ENCODE measurements at places on chromosomes 5 and 9. TPM values are rescaled to one million over a fixed set of nuclear protein-coding genes. Genes with fewer than 3 reads are reported as not detected.

SOX30 gene
- 0.41 TPM for total RNA-seq

ENG gene
- 3.7 TPM for total RNA-seq

TAF1L gene
- 0.02 TPM for total RNA-seq

SLC36A2 gene
- not detected for total RNA-seq

DNA sequence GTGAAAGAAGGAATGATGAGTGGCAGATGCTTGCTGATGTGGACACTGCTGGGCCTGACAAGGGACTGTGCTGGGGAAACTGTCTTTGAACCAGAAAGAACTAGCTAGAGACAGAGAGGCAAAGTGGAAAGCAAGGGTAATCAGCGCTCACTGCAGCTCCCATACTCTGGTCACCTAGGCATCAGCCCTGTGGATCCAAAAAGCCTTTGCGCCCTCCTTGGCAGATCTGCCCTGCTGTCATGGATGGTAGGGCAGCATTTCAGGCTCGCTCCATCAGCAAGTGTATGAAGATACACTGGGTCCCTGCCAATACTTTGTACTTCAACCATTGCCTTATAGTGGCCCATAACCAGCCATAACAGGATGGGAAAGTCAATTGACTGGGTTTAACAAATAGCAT, 6.6 kb upstream of the ALDH1B1 start:
- no peak overlapping the region for H3K27ac ChIP-seq
- H3K36me3 ChIP-seq = peaks cover 9% of the 10 kb centered on the region
- peaks cover 12% of the 10 kb centered on the region for H3K4me1 ChIP-seq
- peaks cover 99% of the 10 kb centered on the region for H3K27me3 ChIP-seq

- H3K36me3 ChIP-seq = no peaks in the 10 kb centered on the region
- no peaks in the 10 kb centered on the region for H3K27me3 ChIP-seq
- H3K27ac ChIP-seq = no peak overlapping the region
- H3K4me1 ChIP-seq = no peaks in the 10 kb centered on the region
These were observed 1195.9 kb downstream of the DTWD2 start for GRCh38 chr5:117792476-117792875.

DNA sequence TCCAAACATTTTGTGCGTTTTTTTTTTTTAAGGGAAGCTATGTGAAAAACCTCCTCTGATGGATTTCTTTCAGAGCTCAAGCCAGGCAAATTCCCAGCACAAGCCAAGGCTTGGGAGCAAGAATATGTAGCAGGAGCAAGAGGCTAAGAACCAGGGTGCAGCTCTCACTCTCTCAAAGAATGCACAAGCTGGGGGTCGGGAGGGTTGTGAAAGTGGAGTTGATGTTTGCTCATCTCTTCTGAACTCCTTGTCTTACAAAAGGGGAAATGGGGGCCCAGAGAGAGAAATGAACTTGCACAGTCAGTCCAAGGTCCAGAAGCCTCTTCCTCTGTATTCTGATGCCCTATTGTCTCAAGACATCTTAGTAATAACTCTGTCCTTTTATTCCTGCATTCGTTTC, 7.7 kb upstream of the TRAF1 start:
- peaks cover 6% of the 10 kb centered on the region for H3K27me3 ChIP-seq
- H3K27ac ChIP-seq = no peak overlapping the region
- H3K4me3 ChIP-seq = no peak overlapping the region

- DNase-seq = no peak
- no peaks in the 10 kb centered on the region for H3K27me3 ChIP-seq
- H3K4me1 ChIP-seq = peaks cover 6% of the 10 kb centered on the region
- H3K4me3 ChIP-seq = no peak overlapping the region
- H3K36me3 ChIP-seq = no peaks in the 10 kb centered on the region
These were observed 155.0 kb upstream of the TSLP start for GRCh38 chr5:110916381-110917049.

GRCh38 chr5:132556153-132556762, 519 bp upstream of the RAD50 start:
- H3K4me1 ChIP-seq = peaks cover 16% of the 10 kb centered on the region
- H3K36me3 ChIP-seq = no peaks in the 10 kb centered on the region
- H3K27ac ChIP-seq = peak overlapping the region; percentile 80
- H3K4me3 ChIP-seq = peak overlapping the region; percentile 95
- no peaks in the 10 kb centered on the region for H3K27me3 ChIP-seq

- H3K27me3 ChIP-seq = no peaks in the 10 kb centered on the region
- no peak overlapping the region for H3K4me3 ChIP-seq
- peaks cover 8% of the 10 kb centered on the region for H3K36me3 ChIP-seq
These were observed 342.4 kb downstream of the KIAA0825 start for GRCh38 chr5:94276048-94276447.

- DNase-seq = no peak
- H3K4me3 ChIP-seq = no peak overlapping the region
- H3K36me3 ChIP-seq = no peaks in the 10 kb centered on the region
- H3K4me1 ChIP-seq = no peaks in the 10 kb centered on the region
- H3K27me3 ChIP-seq = no peaks in the 10 kb centered on the region
These were observed 29.3 kb upstream of the ANKH start for GRCh38 chr5:14900693-14901461.

GRCh38 chr5:143524338-143524945, 121.0 kb upstream of the NR3C1 start:
- no peaks in the 10 kb centered on the region for H3K27me3 ChIP-seq
- H3K4me1 ChIP-seq = no peaks in the 10 kb centered on the region
- H3K4me3 ChIP-seq = no peak overlapping the region
- H3K27ac ChIP-seq = no peak overlapping the region
- no peak for DNase-seq
- H3K36me3 ChIP-seq = no peaks in the 10 kb centered on the region

DNA sequence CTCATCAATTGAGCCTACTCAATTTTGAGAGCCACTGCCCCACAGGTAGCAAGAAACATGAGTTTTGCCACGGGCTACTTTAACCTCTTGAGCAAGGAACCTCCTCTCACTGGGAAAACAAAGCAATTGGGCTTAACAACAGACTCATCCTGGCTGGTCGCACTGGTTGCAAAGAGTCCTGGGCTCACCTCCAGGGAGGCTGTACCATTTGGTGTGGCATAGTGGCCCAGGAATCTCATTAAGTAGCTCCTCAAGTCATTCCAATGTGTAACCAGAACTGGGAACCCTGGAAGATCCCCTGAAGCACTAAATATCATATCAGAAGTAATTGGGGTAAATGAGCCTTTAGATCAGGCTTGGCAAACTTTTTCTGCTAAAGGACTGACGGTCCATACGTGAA, 78.5 kb downstream of the MYO10 start:
- H3K4me3 ChIP-seq = no peak overlapping the region
- peaks cover 69% of the 10 kb centered on the region for H3K4me1 ChIP-seq
- no peak for DNase-seq
- no peaks in the 10 kb centered on the region for H3K27me3 ChIP-seq

- H3K4me3 ChIP-seq = no peak overlapping the region
- no peaks in the 10 kb centered on the region for H3K4me1 ChIP-seq
- H3K27ac ChIP-seq = no peak overlapping the region
These were observed 130.2 kb downstream of the ARRDC3 start for GRCh38 chr5:91252916-91253315.

- no peaks in the 10 kb centered on the region for H3K4me1 ChIP-seq
- H3K36me3 ChIP-seq = no peaks in the 10 kb centered on the region
- no peak overlapping the region for H3K27ac ChIP-seq
- DNase-seq = no peak
These were observed 686.5 kb upstream of the ADAMTS16 start for GRCh38 chr5:4453655-4454054.

- peaks cover 11% of the 10 kb centered on the region for H3K4me1 ChIP-seq
- no peaks in the 10 kb centered on the region for H3K27me3 ChIP-seq
- DNase-seq = no peak
These were observed 7.0 kb upstream of the CD74 start for GRCh38 chr5:150419630-150420270.

DNA sequence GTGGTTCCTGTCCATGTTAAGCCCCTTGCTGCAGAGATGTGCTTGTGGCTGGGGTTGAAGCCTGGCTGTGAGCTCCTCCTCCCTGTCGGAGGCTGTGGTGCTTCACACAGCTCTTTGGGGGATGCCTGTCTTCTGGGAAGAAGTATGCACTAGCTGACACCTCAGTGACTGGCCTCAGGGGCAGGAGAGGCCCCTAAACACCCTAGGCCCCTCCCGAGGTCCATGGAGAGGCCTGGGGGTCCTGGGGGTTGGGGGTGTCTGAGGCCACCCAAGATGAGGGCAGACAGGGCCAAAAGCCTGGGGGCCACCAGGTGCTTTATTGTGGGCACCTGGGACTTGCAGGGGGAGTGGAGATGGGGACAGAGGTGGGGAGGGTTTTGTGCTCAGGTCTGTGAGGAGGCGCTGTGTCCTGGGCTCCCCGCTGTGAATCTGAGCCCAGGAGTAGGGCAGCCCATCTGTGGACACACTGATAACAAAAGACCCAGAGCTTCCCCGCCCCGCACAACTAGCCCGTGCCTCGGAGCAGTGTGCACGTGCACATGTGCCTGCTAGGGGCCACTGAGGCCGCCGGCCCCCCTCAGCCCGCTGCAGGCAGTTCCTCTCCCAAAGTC, 92.0 kb downstream of the PHF2 start:
- peak; percentile 14 for DNase-seq
- H3K4me3 ChIP-seq = no peak overlapping the region
- H3K4me1 ChIP-seq = no peaks in the 10 kb centered on the region

GRCh38 chr5:102777099-102777498, 22.0 kb downstream of the PAM start:
- peaks cover 6% of the 10 kb centered on the region for H3K4me1 ChIP-seq
- H3K4me3 ChIP-seq = no peak overlapping the region
- no peak overlapping the region for H3K27ac ChIP-seq
- H3K27me3 ChIP-seq = no peaks in the 10 kb centered on the region
- no peak for DNase-seq

- peaks cover 56% of the 10 kb centered on the region for H3K27me3 ChIP-seq
- H3K4me3 ChIP-seq = peak within 1 kb of the TSS; percentile 77
- H3K4me1 ChIP-seq = peaks cover 15% of the 10 kb centered on the region
- H3K36me3 ChIP-seq = no peaks in the 10 kb centered on the region
- no peak within 1 kb of the TSS for H3K27ac ChIP-seq
- DNase-seq = peak; percentile 73
These were observed at the start of gene AHRR for GRCh38 chr5:321230-321725. TSS of gene AHRR (plus strand) at chr5:321714. CDS start at chr5:343903, 22,189 bp downstream.

DNA sequence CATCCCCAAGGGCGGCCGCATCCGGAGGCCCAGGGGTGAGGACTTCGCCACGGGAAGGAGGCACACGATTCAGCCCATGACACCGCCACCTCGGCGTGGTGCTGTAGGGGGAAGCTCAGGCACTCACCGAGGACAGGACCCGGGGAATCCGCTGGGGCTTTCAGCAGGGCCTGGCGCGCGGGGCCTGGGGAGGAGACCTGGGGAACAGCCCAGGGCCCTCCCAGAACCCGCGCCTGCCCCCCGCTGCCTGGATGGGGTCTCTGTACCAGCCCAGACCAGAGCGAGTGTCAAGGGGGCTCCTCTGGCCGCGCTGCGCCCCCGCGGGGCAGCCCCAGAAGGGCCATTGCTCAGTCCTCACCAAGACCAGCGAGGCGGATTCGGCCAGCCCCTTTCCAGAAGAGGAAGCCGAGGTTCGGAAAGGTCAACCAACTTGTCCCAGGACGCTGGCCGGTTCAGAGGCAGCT, 12.8 kb downstream of the COL23A1 start:
- H3K4me1 ChIP-seq = peaks cover 18% of the 10 kb centered on the region
- no peak overlapping the region for H3K27ac ChIP-seq
- peak overlapping the region; percentile 87 for H3K4me3 ChIP-seq

GRCh38 chr5:157143127-157143971, 684 bp upstream of the MED7 start:
- H3K27me3 ChIP-seq = no peaks in the 10 kb centered on the region
- peak overlapping the region; percentile 92 for H3K4me3 ChIP-seq
- H3K4me1 ChIP-seq = peaks cover 5% of the 10 kb centered on the region
- no peak for DNase-seq
- peaks cover 20% of the 10 kb centered on the region for H3K36me3 ChIP-seq

DNA sequence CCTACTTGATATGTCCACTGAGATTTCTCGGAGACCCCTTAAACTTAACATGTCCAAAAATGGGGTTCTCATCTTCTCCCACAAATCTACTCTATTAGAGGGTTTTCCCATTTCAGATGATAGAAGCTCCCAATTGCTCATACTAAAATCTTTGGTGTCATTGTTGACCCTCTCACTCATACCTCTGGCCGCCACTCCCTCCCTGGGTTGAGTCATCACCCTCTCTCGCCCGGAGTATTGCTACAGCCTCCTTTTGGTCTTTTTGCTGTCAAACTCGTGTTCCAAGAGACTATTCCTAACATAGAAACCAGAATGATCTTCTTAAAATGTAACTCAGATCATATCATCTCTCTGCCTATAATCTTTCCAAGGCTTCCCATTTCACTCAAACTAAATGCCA, 91.0 kb upstream of the GNAQ start:
- H3K4me3 ChIP-seq = no peak overlapping the region
- H3K27me3 ChIP-seq = no peaks in the 10 kb centered on the region
- H3K36me3 ChIP-seq = no peaks in the 10 kb centered on the region
- no peak overlapping the region for H3K27ac ChIP-seq

DNA sequence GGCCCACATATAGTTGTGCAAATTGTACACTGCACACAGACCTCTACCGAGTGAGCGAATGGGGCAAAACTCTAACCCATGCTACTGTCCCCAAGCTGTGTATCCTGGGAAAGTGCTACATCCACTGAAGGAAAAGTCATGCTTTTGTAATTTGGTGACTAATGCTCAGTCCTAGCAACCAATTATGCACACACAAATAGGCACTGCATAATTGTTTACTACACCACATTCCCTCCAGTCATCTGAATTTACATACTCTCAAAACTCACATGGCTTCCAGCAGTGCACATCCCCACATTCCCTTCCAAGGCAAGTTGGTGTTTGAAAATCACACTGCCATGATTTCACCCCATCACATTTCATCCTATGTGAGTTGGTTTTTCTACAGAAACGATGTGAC, 125.9 kb upstream of the OSMR start:
- H3K36me3 ChIP-seq = no peaks in the 10 kb centered on the region
- H3K27ac ChIP-seq = no peak overlapping the region
- DNase-seq = no peak
- no peaks in the 10 kb centered on the region for H3K27me3 ChIP-seq
- H3K4me1 ChIP-seq = peaks cover 9% of the 10 kb centered on the region

- no peak overlapping the region for H3K4me3 ChIP-seq
- DNase-seq = no peak
- peaks cover 12% of the 10 kb centered on the region for H3K4me1 ChIP-seq
- H3K36me3 ChIP-seq = no peaks in the 10 kb centered on the region
- no peaks in the 10 kb centered on the region for H3K27me3 ChIP-seq
- no peak overlapping the region for H3K27ac ChIP-seq
These were observed 428.1 kb downstream of the EFNA5 start for GRCh38 chr5:107242411-107243219.

GRCh38 chr9:115364991-115365390, 247.0 kb upstream of the TNC start:
- H3K36me3 ChIP-seq = no peaks in the 10 kb centered on the region
- no peak for DNase-seq
- peaks cover 13% of the 10 kb centered on the region for H3K4me1 ChIP-seq

- H3K27me3 ChIP-seq = peaks cover 15% of the 10 kb centered on the region
- H3K36me3 ChIP-seq = no peaks in the 10 kb centered on the region
- no peak overlapping the region for H3K4me3 ChIP-seq
- no peak for DNase-seq
These were observed 6.0 kb upstream of the NEURL1B start for GRCh38 chr5:172635038-172635437.

- no peak for DNase-seq
- peaks cover 6% of the 10 kb centered on the region for H3K27me3 ChIP-seq
- H3K27ac ChIP-seq = peak overlapping the region; percentile 95
- H3K36me3 ChIP-seq = no peaks in the 10 kb centered on the region
- H3K4me1 ChIP-seq = peaks cover 33% of the 10 kb centered on the region
These were observed 362.1 kb downstream of the EBF1 start for GRCh38 chr5:158737536-158738027.

Data from WTC11 (cell line).